ENCODE measurements at places on chromosomes 5 and 9.

GRCh38 chr5:108515517-108516105 is 133.7 kb upstream of the FBXL17 start:
- no peak for DNase-seq

DNA sequence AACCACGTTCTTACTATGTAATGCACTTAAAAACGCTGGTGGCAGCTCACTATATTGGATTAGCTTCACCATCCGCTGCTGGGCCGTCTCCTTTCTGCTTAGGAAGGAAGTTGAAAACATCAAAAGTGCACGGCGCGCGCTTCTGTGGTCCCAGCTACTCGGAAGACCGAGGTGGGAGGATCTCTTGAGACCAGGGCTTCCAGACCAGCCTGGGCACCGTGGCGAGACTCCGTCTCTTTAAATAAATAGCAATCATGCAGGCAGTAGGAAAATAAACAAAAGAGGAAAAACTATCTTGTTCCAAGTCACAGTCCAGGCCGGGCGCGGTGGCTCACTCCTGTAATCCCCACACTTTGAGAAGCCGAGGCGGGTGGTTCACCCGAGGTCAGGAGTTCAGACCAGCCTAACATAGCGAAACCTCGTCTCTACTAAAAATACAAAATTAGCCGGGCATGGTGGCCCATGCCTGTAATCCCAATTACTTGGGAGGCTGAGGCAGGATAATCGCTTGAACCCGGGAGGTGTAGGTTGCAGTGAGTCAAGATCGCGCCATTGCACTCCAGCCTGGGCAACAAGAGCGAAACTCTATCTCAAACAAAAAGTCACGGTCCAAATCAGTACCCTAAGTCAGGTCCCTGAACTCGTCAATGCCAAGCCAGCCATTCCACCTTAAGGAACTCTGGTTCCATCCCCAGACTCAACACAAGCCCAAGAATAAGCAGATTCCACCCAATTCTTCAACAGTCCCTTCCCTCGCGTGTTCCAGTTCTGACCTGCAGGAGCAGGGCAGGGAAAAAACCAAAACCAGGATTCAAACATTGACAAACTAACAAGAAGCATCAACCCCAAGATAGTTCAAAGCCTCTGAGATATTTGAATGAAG is 1.0 kb upstream of the GOLGA1 start:
- DNase-seq: peak; percentile 67

- no peak for DNase-seq
Measured at GRCh38 chr5:118378959-118379358, 609.4 kb downstream of the DTWD2 start.

DNA sequence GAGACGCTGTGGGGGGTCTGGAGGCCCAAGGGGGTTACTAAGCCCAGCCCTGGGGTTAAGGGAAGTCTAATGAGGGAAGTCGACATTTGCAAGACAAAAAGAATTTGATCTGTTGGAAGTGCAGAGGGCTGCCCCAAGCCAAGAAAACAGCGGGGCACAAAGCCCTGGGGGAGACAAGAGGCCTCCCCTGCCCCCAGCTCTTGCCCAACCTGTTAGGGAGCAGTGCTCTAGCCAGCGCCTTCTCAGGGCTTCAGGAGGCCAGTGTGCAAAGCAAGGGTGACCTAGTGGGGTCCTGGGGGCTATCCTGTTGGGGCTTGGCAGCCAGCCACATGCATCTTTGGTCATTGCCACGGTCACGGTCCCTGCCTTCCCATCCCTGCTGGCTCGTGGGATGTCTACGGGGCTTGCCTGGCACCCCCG is 25.2 kb downstream of the GFI1B start:
- DNase-seq: no peak

DNA sequence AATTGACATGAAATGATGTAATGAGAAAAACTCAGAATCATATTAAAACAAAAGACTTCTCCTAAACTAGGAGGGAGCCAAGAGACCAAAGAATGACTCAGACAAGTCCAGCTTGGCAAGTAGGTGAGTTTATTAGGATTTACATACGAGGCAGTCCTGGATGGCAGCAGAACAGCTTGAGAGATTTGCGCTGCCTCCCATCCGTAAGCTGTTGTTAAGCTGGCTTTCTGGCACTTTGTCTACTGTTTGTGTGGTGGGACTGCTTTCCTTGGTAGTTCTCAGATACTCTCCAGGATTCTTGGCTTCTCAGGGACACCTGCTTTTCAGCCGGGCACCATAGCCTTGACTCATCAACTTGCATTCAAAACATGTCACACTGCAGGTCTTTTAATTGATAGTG is 57.6 kb downstream of the COX7C start:
- no peak for DNase-seq

- no peak for DNase-seq
Measured at GRCh38 chr9:136235709-136236455, 9.7 kb downstream of the QSOX2 start.

DNA sequence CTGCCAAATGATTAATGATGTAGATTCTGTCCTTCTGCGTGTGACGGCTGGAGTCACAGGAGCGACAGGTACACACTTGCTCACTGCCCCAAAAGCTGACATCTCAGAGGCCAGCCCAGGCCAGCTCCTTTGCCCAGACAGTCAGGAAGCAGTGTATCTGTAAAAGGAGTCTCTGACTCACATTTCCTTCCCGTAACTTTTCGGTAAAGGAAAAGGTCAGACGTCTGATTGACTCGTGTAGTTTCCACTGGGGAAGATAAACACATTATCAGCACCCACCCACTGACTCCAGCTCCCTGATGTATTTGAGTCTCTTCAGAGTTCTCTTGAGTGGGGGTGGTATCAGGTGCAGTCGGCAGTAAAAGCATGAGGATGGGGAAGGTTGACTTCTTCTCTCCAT is 64.4 kb upstream of the WWC1 start:
- peak; percentile 12 for DNase-seq

GRCh38 chr5:55600086-55600485 is 65.3 kb upstream of the PLPP1 start:
- no peak for DNase-seq

DNA sequence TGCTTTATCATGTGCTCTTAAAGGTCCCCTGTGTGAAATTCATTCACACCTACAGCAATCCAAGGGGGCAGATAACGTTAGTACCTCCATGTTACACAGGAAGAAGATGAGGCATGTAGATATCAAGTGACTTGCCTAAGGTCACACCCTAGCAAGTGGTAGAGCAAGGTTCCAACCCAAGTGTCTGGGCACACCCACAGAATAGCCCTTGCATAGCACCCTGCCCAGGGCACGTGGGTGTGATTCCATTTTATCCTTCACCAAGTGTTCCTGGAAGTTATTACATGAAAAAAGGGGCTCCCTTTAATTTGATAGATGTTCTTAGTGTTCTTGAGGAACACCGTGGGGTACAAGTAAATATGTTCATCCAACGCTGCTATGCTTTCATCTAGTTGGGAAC is 4.9 kb downstream of the TMEM171 start:
- DNase-seq: no peak

Measured in iris pigment epithelial cell (primary cell).